ENCODE measurements at places on chromosomes 12 and 14.
A peak's percentile ranks its signal among the peaks of the same experiment; 100 is the strongest.

DNA sequence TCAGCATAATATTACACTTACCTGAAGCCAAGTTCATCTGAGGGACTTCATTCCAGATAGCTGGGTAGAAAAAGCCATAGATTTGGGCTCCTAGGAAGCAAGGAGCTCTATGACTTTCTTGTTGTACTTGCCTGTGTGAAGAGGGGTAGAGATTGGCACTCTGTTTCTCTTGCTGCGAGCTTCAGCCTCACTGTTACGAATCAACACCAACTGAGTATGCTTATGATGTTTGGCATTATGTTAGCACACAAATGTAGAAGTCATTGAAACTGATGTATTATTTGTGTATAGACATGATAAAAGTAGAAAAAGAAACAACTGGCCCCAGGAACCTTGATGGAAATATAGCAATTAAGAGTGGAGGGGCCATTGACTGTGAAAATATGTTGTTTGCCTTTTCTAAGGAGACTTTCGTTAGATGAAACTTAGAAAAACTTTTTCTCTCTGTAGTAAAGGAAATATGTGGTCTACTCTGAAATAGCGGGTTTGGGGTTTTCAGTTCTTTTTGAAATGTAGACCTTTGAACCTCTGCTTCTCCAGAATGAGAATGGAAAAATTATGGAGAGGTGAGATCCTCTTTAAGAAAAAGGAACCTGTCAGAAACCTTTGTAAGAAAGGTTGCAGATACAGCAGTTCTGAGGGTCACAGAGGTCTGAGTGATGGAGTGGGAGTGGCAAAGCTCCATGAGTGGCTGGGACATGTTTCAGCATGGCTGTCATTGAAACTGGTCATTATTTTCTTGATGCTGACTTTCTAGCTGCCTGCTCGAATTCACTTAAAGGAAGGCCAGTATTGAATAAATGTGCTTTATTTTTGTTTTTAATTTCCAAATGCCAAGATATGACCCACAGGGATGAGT, 159.9 kb downstream of the GCH1 start:
- no peak for DNase-seq

DNA sequence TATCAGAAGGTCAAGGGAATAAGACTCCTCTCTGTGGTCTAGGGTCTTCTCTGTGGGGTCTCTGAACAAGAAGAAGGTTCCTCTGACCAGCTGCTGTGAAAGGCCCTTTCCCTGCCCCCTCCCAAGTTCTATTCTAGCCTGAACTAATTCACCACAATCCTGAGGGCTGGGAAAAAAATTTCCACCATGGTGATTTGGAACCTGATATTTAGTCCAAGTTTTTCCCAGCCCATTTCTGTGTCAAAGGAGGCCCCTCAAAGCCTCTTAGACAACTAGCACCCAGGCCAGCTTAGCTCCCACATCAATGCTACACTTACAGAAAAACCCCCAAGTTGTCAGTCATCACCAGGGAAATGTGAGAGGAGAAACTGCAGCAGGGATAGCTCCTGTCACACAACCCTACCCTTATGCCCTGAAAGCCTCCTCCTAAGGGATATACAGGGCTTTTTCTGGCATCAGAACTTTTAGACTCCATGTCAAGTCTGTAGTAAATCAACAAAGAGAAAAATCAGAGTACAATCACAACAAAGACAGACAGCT, 4.5 kb downstream of the FMNL3 start:
- DNase-seq = no peak

DNA sequence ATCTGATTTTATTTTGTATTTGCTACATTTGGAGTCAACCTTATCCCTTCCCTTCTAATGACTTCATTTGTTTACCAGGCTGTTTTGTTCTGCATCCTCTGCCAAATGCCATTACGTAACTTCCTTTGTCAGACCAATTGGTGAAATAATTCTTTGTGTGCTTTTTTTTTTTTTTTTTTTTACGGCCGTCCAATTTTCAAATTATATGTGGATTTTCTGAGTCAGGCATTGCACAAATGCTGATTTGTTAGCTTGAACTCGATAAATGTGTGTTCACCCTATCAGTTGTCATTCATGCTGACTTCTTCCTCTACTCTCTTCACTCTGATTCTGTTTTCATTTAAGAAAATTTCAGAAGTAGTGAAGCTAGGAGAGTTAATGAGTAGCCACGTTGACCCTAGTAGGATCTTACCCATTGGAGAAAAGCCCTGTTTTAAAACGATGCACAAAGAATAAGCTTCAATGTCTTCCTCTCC, 386.2 kb downstream of the DIO2 start:
- DNase-seq = no peak

DNA sequence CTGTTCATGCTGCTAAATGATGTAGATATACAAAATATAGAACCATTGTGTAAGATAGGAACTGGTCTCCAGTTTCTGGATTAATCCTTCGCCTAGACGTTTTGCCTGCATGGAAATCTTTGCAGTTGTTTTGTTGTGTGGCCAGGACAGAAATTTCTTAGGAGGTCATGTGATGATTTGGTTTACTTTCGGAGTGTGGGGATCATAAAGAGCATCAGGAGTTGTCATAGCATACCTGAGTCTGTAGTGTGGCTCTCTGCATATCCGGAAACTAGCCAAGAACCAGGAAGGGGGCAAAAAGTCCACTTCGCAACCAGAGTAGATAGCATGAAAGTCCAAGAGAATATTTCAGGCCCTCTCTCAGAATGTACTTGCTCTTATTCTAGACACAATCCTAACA, 3.1 kb downstream of the SAMD4A start:
- no peak for DNase-seq

GRCh38 chr14:103886304-103887169, 39.2 kb upstream of the PPP1R13B start:
- DNase-seq = no peak

- DNase-seq = peak; percentile 93
Measured at GRCh38 chr12:44875954-44876543, at the start of gene NELL2. TSS of gene NELL2 (minus strand) at chr12:44876315. CDS start at chr12:44875869, 446 bp downstream.

GRCh38 chr12:26327975-26328644, 132.7 kb downstream of the SSPN start:
- DNase-seq = peak; percentile 47

DNA sequence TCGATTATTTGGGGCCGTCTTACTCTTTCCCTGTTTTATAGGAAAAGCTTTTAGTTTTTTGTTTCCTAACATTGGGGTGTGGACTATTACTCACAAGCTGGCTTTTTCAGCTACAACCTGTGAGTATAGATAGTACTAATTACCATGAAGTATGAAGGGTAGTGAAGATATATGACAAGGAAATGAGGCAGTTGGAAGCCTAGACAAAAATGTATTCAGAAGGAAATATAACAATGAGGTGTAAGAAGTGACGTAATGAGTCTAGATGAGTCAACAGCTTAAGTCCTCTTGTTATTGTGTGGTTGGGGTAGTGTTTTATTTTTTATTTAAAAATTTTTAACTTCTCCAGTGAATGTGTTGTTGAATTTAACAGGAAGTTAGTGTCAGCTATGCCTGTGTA, 804.5 kb downstream of the NRXN3 start:
- DNase-seq = no peak

GRCh38 chr12:18868717-18869116, 130.8 kb downstream of the CAPZA3 start:
- DNase-seq = no peak

GRCh38 chr12:3615862-3616261, 124.9 kb downstream of the PRMT8 start:
- no peak for DNase-seq

DNA sequence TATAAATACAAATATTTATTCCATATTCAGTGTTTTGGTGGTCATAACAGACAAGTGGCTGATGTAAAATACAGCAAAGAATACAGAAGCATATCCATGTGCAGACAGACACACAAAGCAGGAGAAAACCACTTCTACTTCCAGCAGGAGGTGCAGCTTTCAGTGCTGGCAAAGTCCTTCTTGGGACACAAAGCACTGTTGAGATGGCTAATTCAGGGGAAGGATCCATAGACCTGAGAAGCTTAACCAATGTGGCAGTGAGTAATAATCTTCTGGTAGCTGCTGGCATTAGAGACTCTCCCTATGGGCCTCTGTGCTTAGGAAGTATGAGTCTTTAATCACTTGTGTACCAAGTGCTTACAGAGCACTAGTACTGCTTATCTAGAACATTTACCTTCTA, 26.8 kb downstream of the AMN1 start:
- DNase-seq = peak; percentile 60

GRCh38 chr14:21440859-21441258, 15.1 kb downstream of the CHD8 start:
- DNase-seq = no peak

- DNase-seq = no peak
Measured at GRCh38 chr12:121057794-121058193, 18.7 kb upstream of the OASL start.

GRCh38 chr12:46108721-46109120, 118.3 kb upstream of the SCAF11 start:
- DNase-seq = no peak

DNA sequence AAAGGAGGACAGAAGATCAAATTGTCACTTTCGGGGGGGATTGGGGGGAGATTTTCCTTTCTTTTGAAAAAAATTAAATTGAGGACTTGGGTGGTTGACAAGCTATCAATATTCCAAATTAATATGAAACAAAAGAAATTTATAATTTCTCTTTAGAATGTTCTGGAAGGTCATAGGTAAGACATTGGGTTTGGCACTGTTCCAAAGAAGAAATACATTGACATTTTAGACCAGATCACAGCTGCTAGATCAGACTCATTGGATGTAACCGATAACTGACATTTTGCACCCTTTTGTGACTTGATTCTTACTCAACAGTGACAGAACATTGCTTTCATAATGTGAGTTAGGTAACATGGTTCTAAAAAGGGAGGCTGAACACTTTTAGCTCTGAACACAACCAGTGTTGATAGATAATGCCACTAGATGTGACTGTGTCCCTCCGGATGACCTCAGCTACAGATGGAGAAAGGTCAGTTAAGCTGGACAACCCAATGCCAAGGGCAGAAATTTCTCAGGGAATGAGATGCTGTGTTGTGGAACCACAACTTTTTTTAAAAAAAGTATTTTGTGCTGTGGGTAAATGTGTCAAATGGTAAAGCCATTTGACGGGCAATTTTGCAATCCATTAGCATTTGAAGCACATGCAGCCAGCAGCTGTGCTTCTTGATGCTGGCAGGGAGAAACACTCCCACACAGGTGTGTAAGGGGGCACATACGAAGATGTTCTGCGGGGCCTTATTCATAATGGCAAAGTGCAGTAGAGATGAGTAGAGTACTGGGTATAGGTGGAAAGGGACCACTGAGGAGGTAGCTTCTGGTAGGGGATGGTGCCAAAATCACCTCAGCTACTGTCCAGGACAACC, 62.9 kb downstream of the RFX4 start:
- no peak for DNase-seq

DNA sequence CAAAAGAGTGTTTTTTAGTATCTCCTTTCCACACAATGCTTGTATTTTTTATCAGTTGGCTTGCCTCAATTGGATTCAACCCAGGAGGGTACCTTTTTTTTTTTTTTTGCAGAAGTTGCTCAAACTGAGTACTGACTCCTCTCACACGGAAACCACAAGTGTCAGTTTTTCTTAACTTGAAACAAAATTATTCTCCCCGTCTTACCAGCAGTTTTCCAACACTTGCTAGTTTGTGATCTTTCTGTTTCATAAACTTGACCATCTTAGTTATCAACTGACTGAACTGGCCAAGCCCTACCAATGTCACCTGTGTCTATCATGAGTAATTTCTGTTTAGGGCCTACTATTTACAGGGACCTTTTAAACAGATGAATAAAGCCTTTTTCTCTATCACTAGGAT, 34.1 kb upstream of the ITPR2 start:
- no peak for DNase-seq

GRCh38 chr14:35506927-35507326, 27.0 kb upstream of the INSM2 start:
- DNase-seq = no peak

GRCh38 chr14:57822081-57822480, 43.8 kb downstream of the SLC35F4 start:
- peak; percentile 50 for DNase-seq

- DNase-seq = no peak
Measured at GRCh38 chr12:69922999-69923398, 98.0 kb downstream of the MYRFL start.

DNA sequence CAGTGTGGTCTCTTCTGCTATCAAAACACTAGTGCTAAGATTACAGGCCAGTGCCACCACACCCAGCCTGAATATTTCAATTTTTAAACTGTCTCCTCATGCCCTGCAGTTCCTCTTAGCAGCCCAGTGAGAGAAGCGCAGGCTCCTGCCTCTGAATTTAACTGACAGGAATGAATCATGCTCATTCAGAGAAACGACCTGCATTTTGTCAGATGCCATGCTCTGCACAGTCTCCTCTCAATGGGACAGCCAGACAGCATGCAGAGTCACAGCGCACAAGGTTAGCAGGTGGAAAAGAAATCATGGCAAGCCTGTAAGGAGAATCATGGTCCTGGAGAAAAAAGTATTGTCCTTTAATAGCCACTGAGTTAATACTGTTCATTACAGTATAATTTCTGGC, 691.0 kb upstream of the SEL1L start:
- DNase-seq = no peak

Data from DMS53 (cell line).